H1 (cell line): ENCODE measurements at places on chromosomes 1 and 21.

DNA sequence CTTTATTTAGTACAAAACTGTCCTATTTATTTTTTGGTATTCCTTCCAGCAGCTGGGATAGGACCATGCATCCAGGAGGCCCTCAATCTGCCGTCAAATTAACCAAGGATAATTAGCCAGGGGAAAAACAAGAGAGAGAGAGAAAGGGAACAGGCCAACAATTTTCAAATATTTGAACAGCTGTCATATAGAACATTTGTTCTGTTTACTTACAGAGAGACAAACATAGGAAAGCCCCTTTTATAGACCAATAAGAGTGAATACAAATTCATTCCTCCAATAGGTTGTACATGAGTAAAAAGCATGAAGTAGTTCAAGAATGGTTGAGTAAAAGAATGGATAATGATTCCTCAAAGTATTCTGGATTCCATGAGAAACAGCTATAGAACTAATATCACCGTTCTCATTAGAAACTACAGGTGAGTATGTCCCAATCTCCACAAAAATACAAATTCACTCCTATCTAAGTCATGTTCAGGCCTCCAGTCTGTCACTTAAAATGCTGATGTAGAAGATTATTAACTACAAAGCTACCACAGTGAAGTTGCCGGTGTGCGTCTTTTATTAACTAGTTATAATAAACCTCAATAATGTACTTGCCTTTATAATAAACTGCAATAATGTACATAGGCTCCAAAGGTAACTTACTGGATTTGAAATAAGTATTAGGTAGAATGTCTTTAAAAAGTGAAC, 64.8 kb upstream of the GNG4 start:
- no peak overlapping the region for H3K4me3 ChIP-seq
- no peaks in the 10 kb centered on the region for H3K36me3 ChIP-seq
- no peaks in the 10 kb centered on the region for H3K27me3 ChIP-seq
- H3K4me1 ChIP-seq, result no peaks in the 10 kb centered on the region
- H3K27ac ChIP-seq, result no peak overlapping the region

- no peaks in the 10 kb centered on the region for H3K27me3 ChIP-seq
- H3K4me1 ChIP-seq, result peaks cover 6% of the 10 kb centered on the region
- peak overlapping the region; percentile 83 for H3K4me3 ChIP-seq
- no peaks in the 10 kb centered on the region for H3K36me3 ChIP-seq
- H3K27ac ChIP-seq, result no peak overlapping the region
- DNase-seq, result no peak
These were observed 996 bp downstream of the CNIH4 start for GRCh38 chr1:224357626-224358124.

DNA sequence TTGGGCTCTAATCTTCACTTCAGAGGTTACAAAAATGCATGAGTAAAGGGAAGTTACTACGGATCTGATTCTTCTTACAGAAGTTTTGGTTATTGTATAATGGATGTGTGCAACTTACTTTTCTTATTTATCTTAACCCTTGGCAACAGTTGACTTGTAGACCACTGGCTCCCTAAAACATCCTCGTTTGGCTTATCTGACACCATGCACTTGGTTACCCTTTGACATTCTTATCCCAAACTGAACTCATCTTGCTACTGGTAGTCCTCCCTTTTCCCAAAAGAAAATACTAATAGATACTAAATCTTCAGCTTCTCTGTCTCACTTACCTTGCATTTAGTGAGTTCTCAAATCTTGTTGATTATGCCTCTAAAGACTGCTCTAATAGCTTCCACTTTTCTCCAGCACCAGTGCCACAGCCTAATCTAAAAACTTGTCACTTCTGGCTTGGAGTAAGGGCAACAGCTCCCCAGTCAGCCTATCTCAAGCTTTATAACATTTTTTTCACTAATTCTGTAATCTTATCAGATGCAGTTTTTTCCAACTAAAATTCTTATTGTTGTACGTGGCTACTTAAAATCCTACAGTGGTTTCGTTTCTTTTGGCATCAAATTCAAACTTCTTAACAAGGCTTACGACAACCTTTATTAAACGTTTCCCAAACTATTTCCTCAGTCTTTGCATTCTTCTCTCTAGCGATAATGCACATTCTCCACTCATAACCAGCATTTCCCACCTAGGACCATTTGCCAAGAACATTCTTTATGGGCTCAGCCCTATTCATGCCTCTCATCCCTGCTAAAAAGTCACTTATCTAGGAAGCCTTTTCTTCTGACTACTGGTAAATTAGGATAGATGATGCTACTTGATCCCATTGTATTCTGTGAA, 204.2 kb downstream of the KCNT2 start:
- H3K4me1 ChIP-seq, result no peaks in the 10 kb centered on the region
- H3K27me3 ChIP-seq, result no peaks in the 10 kb centered on the region
- no peaks in the 10 kb centered on the region for H3K36me3 ChIP-seq
- no peak overlapping the region for H3K4me3 ChIP-seq
- DNase-seq, result no peak

DNA sequence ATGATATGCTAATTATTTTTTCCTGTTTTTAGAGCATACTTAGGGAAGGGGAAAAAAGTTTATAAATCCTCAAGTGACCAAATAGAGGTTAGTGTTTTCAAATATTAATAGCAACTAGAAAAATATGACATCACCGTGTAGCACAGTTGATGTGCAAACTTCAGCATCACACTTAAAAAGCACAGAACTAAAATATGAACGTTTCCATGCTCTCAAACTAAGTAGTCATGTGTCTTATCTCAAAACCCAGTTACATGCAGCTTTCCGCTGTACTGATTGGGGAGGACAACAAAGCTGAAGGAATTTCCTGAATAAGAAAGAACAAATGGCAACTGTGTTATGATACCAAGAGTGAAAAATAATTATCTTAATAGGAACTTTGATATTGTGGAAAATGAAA, 903.7 kb downstream of the ADGRL2 start:
- no peaks in the 10 kb centered on the region for H3K36me3 ChIP-seq
- no peak for DNase-seq

DNA sequence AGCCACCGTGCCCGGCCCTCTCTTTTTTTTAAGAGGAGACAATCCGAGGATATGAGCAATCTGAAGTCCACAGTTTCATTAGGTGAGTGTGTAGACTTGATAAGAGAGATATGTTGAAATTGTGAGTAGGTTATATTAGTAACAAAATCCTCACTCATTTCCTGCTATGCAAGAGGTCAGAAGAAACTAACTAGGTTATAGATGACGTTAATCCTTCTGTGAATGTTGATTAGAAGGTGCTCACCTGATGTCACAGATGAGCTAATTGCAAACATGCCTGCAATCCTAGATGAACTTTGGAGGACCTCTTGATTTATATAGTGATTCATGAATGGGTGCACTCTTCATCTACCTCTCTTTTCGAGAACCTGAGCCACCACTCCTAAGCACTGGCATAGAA, 29.3 kb downstream of the NTMT2 start:
- no peaks in the 10 kb centered on the region for H3K36me3 ChIP-seq
- H3K27ac ChIP-seq, result no peak overlapping the region

DNA sequence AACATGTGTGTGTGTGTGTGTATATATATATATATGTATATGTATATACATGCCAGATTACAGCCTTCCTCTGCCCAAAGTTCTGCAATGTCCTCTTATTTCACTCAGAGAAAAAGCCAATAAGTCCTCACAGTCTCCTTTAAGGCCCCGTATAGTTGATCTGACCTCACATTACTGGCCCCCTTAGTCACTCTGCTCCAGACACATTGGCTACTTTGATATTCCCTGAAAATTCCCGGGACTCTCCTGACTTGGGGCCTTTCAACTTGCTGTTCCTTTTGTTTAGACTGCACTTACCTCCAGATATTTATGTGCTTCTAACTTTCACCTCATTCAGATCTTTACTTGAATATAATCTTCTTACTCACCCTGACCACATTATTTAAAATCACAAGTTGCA, 4.2 kb upstream of the BSDC1 start:
- H3K27me3 ChIP-seq, result no peaks in the 10 kb centered on the region
- no peak overlapping the region for H3K4me3 ChIP-seq
- H3K27ac ChIP-seq, result no peak overlapping the region
- no peaks in the 10 kb centered on the region for H3K4me1 ChIP-seq

GRCh38 chr1:161113915-161114314, 3.9 kb downstream of the PFDN2 start:
- H3K4me1 ChIP-seq, result peaks cover 4% of the 10 kb centered on the region
- DNase-seq, result no peak
- no peak overlapping the region for H3K4me3 ChIP-seq
- H3K27me3 ChIP-seq, result no peaks in the 10 kb centered on the region

- no peaks in the 10 kb centered on the region for H3K36me3 ChIP-seq
- H3K4me3 ChIP-seq, result no peak overlapping the region
- no peaks in the 10 kb centered on the region for H3K27me3 ChIP-seq
- peak; percentile 42 for DNase-seq
- H3K27ac ChIP-seq, result no peak overlapping the region
These were observed 890 bp downstream of the GJC2 start for GRCh38 chr1:228150461-228151179.

GRCh38 chr21:24259241-24259640, 1348.0 kb downstream of the MRPL39 start:
- no peak overlapping the region for H3K27ac ChIP-seq
- H3K27me3 ChIP-seq, result no peaks in the 10 kb centered on the region
- no peaks in the 10 kb centered on the region for H3K36me3 ChIP-seq
- H3K4me1 ChIP-seq, result no peaks in the 10 kb centered on the region
- no peak for DNase-seq
- H3K4me3 ChIP-seq, result no peak overlapping the region

DNA sequence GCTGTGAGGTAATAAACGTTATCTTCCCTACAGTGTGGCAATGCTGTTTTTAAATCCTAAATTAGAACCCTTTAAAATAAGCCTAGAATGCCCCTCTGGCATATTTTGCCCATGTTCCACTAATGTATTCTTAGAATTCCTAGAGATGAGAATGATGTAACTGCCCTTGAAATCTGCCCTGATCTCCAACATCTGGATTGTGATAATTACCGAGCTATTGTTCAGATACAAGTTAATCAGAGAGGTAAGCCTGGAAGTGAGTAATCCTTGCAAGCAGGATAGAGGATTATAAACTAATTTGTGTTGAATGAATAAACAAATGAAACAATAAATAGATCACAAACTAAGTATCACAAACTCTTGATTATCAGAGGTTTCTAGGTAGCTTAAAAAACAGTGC, 107.8 kb upstream of the DMRTA2 start:
- H3K27me3 ChIP-seq, result no peaks in the 10 kb centered on the region
- no peak overlapping the region for H3K27ac ChIP-seq
- DNase-seq, result no peak
- no peaks in the 10 kb centered on the region for H3K4me1 ChIP-seq

DNA sequence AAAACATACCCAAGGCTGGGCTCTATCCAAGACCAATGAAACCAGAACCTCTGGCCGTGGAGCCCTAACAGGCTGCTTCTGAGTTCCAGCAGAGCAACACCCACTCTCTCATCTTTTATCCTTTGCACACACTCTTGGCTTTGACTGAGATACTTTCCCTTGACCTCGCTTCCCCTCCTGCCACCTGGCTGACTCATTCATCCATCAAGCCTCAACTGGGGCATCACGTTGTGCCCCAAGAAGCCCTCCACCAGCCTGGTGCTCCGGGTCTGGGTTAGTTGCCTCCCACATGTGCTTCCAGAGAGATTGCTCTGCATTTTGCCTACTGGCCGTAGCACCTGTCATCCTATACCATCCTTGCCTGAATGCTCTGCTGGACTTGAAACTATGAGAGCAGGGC, 34.5 kb upstream of the SERBP1 start:
- H3K4me3 ChIP-seq, result no peak overlapping the region
- no peaks in the 10 kb centered on the region for H3K27me3 ChIP-seq
- H3K36me3 ChIP-seq, result no peaks in the 10 kb centered on the region
- DNase-seq, result no peak

DNA sequence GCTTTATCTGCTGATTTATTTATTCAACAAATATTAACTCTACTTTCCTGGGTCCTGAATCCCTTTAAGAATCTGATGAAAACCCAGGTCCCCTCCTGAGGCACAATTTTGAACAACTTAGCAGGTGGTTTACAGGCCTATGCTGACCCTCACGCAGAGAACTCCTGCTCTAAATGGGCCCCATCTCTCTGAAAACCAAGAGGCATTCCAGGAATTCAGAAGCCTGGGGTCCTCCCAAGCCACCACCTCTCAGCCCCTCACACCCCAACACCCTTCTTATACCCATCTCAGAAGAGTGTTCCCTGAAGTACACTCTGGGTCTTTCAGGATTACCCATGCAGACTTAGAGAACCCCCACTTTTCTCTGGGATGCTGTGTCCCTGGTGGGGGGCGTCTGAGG, 34.5 kb downstream of the LHX4 start:
- peaks cover 26% of the 10 kb centered on the region for H3K4me1 ChIP-seq
- H3K36me3 ChIP-seq, result no peaks in the 10 kb centered on the region; the same call in 1 of the 2 replicates
- no peak overlapping the region for H3K27ac ChIP-seq
- no peak for DNase-seq

GRCh38 chr1:185486346-185486745, 169.3 kb upstream of the IVNS1ABP start:
- H3K27me3 ChIP-seq, result no peaks in the 10 kb centered on the region
- H3K4me3 ChIP-seq, result no peak overlapping the region
- H3K4me1 ChIP-seq, result no peaks in the 10 kb centered on the region; the same call in 1 of the 2 replicates

DNA sequence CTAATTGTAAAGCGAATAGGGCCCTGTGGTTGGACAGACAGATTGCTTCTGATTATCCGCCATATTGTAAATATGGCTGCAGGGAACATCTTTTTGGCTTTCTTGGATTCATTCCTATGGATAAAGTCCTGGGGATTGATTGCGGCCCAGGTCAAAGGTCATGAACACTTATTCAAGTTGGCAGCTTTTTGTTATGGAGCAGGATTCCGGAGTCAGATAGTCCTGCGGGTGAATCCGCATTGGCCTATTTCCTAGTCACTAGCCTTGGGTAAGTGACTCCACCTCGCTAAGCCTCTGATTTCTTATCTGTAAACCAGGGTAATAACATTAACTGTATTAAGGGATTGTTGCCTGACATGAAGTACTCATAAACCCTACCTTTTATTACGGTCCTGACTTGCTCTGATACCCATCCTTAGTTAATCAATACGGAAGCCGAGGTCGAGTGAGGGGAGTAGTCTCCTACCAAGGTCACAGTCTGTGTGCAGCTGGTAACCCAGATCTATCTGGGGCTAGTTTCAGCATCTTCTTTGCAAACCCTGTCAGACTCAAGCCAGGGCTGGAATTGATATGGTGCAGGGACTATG, 31.7 kb downstream of the EDN2 start:
- no peaks in the 10 kb centered on the region for H3K27me3 ChIP-seq
- H3K4me3 ChIP-seq, result no peak overlapping the region
- DNase-seq, result no peak
- H3K36me3 ChIP-seq, result no peaks in the 10 kb centered on the region

GRCh38 chr1:40648200-40648599, 17.3 kb downstream of the RIMS3 start:
- H3K27me3 ChIP-seq, result no peaks in the 10 kb centered on the region
- H3K36me3 ChIP-seq, result no peaks in the 10 kb centered on the region
- H3K27ac ChIP-seq, result no peak overlapping the region
- peaks cover 7% of the 10 kb centered on the region for H3K4me1 ChIP-seq
- DNase-seq, result no peak

DNA sequence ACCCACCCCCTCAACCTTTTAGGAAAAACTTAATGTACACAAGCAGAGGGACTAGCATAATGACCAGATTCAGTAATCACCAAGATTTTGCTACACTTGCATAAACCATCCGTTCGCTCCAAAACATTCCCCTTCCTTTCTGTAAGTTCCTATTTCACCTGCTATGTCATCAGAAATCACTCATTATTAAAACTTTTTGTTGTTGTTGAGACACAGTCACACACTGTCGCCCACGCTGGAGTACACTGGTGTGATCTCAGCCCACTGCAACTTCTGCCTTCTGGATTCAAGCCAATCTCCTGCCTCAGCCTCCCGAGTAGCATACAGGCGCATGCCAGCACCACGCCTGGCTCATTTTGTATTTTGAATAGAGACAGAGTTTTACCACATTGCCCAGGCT, 3.4 kb downstream of the MRPL20 start:
- peaks cover 20% of the 10 kb centered on the region for H3K4me1 ChIP-seq
- no peak overlapping the region for H3K27ac ChIP-seq
- peaks cover 36% of the 10 kb centered on the region for H3K36me3 ChIP-seq
- no peak for DNase-seq
